ENCODE measurements at places on chromosomes 1 and 21.

GRCh38 chr1:108033550-108033951, 68.6 kb upstream of the VAV3 start:
- DNase-seq = no peak

DNA sequence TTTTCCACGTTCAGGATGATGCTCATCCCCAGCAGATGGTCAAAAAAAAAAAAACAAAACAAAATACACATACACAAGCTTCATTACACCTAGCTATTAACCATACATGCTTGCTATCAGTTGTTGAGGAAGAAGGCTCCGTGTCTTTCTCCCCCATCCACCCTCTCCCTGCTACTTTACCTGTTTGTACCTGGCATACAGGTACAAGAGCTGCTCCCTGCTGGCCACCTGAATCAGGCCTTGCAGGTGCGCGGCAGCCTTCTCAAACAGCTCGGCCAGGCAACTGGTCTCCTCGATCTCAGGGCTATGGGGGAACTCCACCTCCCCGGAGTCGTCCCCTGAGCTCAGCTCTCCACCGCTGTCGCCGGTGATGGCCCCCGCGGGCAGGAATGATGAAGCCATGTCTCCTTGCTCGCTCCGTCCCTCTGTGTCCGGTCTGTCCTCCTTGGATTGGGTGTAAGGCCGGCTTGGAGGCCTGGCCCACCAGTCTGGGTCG, 464 bp downstream of the ACBD6 start:
- DNase-seq = no peak

DNA sequence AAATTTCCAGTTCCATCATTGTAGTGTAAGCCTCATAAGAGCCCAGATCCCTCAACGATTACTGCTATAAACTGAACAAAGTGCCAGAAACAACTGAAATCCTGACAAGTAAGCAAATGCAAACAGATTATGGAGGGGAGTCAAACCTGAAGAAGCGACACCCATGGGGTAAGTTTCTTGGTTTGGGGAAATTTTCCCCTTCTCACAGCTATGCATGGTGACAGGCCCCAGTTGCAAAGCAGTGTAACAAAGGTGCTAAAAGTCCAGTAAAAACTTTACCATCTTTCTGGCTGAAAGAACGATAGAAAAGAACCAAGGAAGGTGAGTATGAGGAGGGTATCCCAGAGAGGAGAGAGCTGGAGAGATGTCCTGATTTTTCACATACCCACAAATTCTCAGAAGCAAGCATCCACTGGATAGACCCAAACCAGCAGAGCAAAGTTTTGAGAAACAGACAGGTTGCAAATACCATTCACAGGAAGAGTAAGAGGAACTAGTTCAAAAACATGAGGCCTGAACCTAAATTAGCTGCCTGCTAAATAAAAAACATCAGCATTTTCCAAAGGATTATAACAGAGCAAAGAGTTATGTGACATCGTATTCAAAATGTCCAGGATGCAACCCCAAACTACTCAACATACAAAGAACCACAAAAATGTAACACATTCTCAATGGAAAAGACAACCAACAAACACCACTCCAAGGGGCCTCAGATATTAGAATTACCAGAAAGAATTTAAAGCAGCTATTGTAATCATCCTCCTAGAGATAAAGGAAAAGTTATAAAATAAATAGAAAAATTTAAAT, 14.5 kb downstream of the SCYL3 start:
- DNase-seq = no peak

DNA sequence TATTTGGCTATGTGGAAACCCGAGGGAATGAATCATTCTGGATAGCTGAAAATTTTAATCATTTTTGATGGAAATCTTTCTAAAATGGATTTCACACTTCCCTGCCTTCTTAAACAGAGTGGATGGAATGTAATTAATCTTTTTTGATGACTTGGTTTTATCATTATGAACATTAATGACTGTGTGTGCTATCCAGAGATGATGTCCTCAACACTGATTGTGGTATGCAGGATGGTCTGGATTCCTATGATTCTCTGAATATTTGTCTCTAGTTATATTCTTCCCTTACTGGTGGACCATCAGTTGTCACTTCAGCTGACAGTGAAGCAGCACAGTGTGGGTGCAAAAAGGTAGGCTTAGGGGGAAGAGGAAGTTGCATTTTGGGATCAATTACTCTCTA, 513.5 kb downstream of the LMO4 start:
- no peak for DNase-seq

- no peak for DNase-seq
These were observed 59.7 kb downstream of the NTPCR start for GRCh38 chr1:233010146-233010545.

DNA sequence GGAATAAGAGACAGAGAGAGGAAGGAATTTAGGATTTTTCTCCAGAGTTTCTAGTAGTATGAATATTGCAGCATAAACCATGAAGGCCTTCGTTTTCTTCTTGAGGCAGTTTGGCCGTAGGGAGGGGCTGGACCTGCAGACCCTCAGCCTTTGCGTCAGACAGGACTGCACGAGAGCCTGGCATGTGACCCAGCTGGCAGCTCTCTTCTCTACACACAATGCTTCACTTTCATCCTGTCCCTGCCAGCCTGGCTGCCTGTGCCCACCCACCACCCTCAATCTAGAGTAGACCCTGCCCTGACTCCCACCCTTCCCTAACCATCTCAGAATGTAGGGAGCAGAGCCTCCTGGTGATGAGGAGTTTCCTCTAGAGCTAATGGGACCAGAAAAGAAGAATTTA, 1.6 kb downstream of the CA14 start:
- DNase-seq = no peak

DNA sequence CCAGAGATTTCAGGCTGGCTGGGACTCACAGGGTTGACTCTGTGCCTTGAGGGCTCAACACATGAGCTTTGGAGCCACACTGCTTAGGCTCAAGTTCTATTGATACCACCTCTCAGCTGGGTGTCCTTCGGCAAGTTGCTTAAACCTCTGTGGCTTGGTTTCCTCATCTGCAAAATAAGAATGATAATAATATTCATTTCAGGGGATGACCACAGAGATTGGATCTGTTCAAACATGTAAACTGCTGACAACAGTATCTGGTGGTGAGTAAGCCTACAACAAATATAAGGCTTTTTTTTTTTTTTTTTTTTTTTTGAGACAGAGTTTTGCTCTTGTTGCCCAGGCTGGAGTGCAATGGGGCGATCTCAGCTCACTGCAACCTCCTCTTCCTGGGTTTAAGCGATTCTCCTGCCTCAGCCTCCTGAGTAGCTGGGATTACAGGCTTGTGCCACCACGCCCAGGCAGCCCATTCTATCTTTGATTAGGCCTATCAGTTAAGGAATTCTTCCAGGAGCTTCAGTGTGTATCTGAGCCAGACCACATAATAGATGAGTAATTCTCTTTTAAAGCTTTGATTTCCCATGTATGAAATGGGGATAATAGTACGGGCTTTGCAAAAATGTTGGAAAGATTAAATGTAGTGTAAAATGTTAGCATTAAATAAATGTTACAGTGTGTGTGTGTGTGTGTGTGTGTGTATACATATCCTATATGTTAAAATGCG, 437.6 kb downstream of the PRDM2 start:
- DNase-seq = no peak

DNA sequence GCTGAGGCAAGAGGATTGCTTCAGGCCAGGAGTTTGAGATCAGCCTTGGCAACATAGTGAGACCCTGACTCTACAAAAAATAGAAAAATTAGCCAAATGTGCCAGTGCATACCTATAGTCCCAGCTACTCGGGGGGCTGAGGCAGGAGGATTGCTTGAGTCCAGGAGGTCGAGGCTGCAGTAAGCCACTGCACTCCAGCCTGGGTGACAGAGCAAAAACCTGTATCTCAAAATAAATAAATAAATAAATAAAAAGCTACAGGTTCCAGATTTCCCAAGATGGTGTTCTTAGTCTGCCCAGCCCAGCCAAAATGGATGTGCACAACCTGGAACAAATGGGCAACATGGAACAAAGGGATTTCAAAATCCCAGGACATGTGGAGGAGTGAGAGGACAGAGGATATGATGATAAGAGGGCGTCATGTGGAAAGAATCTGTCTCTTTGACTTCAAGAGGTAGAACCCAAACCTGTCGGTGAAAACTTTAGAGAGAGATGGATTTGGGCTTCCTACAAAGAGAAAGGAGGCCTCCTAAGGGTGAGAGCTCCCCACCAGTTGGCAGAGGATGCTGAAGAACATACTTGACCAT, 3.2 kb downstream of the EDARADD start:
- DNase-seq = no peak

DNA sequence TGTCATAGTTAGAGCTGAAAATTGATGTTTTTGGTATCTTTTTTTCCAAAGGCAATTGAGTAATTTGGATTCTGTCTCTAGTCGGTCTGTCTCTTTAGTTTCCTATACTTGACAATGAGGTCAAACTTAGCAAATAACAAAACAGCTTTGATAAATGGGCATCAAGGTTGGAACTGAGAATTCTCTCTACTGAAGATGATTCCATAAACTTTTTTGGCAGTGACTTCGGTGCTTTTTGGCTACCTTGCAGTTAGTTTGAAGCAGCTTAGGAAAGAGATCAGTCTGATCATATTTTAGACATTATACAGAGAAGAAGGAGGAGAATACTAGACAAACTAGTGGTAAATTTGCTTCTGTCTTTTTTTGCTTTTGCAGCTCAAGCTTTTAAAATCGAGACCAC, 559 bp downstream of the VCAM1 start:
- DNase-seq = no peak

DNA sequence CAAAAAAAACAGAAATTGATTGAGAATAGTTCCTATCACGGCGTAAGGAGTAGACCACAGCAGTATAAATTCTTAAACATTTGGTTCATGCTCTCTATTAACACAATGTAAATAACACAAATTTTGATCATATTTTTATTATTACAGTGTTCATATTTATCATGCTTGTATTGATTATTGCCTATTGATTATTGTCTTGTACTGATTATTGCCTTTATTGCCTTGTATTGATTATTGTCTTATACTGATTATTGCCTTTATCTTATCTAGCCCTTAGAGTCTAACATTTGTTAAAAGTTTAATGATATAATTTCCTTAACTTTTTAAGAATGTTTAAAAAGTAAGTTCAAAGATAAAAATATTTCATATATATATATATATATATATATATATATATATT, 460.7 kb downstream of the KCNT2 start:
- no peak for DNase-seq

DNA sequence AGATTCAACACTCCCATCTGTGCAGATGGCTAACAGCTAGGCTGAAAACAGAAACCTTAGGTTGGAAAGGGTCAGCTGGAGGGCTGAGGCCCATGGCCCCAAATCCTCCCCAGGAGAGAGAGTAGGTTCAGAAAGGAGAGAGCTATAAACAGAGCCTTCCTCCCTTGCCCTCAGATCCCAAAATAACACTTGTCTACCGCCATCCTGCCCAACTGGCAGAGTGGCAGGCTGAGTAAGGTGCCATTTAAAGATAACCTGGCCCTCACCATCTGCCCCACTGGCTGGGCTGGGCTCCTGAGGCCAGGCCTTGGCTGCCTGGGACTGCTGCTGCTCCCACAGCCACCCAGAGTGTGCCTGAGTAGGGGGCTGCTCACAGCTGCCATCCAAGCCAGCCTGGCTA, 4.3 kb upstream of the SHISA4 start:
- no peak for DNase-seq

GRCh38 chr21:46022551-46023525, 41.3 kb downstream of the COL6A1 start:
- DNase-seq = no peak

- no peak for DNase-seq
These were observed 47.2 kb downstream of the ATP6V1G3 start for GRCh38 chr1:198493329-198493728.

GRCh38 chr1:109400035-109400655, 2.4 kb upstream of the SORT1 start:
- no peak for DNase-seq

DNA sequence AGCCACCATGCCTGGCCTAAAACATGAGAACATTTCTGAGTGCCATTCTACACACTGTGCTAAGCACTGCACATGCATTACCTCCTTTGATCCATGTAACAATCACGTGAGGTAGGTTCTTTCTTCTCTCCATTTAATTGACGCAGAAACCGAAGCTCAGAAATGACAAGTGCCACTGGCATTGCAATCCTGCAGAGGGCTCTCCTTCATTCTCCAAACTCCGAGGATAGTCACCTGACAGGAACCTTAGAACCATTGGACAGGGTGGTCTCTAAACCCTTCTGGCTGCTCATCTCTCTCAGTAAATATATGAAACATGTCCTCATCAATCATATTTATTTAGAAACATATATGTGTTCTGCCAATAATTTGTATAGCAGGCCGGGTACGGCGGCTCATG, 167.1 kb upstream of the JUN start:
- no peak for DNase-seq

DNA sequence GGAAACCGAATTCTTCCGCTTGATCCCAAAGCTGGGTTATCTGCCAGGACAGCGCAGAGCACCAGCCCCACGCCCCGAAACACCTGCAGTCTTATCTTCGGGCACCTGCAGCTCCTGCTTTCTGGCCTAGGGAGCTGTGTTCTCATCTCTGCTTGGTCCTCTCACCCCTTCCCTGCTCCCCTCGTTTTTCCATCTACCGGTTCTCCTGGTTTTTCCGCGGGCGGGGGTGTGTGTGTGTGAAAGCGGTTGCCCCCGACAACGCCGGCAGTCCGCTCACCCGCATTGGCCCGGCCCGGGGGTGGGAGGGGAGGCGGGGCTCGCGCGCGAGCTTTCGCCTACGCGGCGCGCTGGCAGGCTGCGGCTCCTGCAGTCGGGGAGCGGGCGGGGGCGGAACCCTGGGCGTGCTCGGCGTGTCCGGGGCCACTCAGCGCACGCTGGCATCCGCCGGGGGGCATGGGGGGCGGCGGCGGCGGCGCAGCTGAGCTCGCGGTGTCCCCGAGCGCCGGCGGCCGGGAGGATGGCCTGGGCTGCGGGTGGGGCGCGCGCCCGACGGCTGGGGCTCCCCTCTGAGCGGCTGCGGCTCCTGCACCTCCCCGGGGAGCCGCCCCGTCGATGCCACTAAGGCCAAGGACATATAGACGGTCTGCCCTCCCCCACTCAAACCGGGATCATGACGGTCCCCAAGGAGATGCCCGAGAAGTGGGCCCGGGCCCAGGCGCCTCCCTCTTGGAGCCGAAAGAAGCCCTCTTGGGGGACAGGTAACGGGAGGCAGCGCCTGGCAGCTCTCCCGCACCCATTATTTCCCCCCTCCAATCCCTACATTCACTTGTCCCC, 3.2 kb downstream of the ATP8B2 start:
- no peak for DNase-seq

GRCh38 chr1:115317101-115318012, 20.7 kb downstream of the NGF start:
- DNase-seq = no peak

GRCh38 chr1:57311411-57311810, 112.4 kb downstream of the DAB1 start:
- no peak for DNase-seq

- no peak for DNase-seq
These were observed 145.7 kb upstream of the BARHL2 start for GRCh38 chr1:90862782-90863181.

- no peak for DNase-seq
These were observed 113.0 kb downstream of the OSBPL9 start for GRCh38 chr1:51729824-51730301.

- no peak for DNase-seq
These were observed 710 bp downstream of the GLRX2 start for GRCh38 chr1:193104502-193104906.

Data from forelimb muscle (tissue), 1 donor.